ENCODE measurements at places on chromosomes 11 and 22.

GRCh38 chr11:64100360-64100759 is 64.6 kb downstream of the FLRT1 start:
- ATAC-seq, result peak; percentile 94

DNA sequence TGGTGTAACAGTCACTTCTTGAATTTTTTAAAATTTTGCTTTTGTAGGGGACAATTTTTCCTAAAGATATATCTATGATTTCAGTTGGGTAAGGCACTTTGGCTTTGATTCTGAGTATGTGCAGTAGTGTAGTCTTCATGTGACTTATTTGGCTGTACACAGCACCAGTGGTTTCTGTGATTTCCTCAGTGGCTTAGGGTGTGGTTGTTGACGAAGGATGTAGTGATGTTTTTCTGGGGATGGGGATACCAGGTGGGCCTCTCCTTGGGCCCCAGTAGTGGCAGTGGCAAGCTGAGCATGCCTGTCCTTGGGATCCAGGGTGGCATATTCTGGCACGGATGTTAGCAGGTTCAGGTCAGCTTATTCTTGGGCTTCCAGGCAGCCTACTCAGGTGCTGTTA is 364.9 kb upstream of the CADM1 start:
- ATAC-seq, result no peak

DNA sequence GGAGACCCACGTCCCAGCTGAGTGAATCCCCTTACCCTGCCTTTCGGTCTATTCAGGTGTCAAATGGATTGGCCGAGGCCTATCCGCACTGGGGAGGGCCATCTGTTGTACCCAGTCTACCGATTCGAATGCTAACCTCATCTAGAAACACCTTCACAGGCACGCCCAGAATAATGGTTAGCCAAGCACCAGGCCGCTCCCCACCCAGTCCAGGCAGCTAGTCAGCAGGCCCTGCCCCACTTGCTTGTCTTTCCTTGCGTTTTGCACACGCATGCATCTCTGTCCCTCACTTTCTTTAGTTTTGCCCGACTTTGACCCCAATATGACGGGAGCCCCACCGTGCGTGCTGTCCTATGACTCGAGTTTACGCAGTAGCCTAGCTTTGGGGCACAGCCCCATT is 31.7 kb downstream of the PARVB start:
- ATAC-seq, result no peak

- ATAC-seq, result no peak
Measured at GRCh38 chr11:77470504-77470903, 3.4 kb downstream of the PAK1 start.

DNA sequence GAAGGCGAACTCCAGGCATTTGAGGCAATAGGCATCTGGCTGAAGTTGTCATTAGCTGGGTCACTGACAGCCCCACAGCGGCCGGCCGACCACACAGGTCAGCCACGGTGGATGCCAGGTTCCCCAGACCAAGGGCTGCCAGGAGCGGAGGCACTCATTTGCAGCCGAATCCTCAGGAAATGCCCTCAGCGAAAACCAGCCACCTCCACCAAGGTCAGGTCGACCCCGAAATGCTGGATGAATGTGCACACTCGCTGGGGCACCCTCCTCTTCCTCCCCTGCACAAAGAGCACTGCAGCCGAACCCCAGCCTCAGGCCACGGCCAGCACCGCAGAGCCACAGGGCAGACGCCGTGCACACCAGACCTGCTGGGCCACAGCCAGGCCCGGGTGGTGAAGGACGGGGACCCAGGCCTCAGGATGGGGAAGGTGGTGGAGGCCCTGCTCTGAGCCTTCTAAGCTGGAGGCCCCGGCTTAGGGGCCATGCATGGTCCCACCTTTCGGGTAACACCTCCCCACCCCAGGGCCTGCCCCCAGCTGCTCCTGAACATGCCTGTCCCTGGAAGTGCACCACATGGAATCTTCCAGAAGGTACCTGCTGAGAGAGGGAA is 206.0 kb downstream of the BRD1 start:
- no peak for ATAC-seq
